Right lung (tissue), 10 donors: ENCODE measurements at places on chromosomes 5 and 9. TPM values are rescaled to one million over a fixed set of nuclear protein-coding genes. Genes with fewer than 3 reads are reported as not detected.

The PDZD2 gene
- polyA plus RNA-seq = 14.7 TPM

The HTR1A gene
- 0.05 TPM for polyA plus RNA-seq

The REEP2 gene
- 1.8 TPM for polyA plus RNA-seq

The MOCS2 gene
- polyA plus RNA-seq = 40.9 TPM

The ROPN1L gene
- polyA plus RNA-seq = 4.4 TPM

The ZNF454 gene
- 9.0 TPM for polyA plus RNA-seq

The CNTFR gene
- polyA plus RNA-seq = 24.6 TPM

The GPR21 gene
- polyA plus RNA-seq = 0.42 TPM

The MLANA gene
- polyA plus RNA-seq = 0.68 TPM

The LECT2 gene
- polyA plus RNA-seq = 0.79 TPM

The DHFR gene
- polyA plus RNA-seq = 33.4 TPM

GRCh38 chr9:21452681-21453080, 12.4 kb downstream of the IFNA1 start:
- no peak for DNase-seq

DNA sequence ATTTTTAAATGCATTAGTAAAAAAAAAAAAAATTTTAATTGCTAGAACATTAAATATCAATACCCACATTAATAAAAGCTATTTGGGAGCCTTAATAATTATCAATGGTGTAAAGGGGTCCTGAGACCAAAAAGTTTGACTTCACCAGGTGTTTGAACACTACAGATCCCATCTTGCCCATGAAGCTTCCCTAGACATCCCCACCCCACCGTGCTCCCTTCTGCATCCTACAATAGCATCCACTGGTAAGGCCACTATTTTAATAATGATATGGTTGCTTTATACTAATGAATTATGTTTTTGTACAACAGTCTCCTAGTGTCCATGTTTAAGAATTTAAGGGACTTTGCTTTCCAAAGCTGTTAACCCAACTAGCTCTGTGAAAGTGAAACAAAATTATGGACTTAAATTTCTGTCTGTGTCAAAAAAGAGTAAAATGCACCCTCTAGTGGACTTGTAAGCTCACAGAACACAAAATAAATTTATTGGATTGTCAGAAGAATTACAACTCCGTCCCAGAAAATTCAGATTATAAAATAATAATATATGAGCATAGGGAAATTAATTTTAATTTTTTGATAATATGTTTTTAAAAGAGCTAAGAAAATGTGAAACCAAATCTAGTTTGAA, 76.0 kb downstream of the ARL15 start:
- no peak for DNase-seq

DNA sequence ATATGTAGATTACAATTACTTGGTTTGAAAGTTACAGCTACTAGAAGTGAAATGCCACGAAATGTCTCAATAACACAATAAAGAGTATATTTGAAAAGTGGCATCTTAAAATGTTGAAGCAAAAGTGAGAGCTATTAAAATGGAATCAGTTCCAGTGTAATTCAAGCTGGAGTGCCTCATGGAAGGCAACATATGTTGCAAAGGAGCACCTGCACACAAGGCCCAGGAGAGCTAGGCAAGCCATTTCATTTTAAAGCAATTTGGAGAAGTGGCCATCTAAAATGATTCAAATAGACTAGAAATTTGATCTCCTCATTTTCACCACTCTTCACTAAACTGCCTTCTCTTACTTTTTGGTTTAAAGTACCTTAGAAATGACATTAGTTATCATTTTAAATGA, 167.8 kb downstream of the GABRB2 start:
- DNase-seq = no peak

DNA sequence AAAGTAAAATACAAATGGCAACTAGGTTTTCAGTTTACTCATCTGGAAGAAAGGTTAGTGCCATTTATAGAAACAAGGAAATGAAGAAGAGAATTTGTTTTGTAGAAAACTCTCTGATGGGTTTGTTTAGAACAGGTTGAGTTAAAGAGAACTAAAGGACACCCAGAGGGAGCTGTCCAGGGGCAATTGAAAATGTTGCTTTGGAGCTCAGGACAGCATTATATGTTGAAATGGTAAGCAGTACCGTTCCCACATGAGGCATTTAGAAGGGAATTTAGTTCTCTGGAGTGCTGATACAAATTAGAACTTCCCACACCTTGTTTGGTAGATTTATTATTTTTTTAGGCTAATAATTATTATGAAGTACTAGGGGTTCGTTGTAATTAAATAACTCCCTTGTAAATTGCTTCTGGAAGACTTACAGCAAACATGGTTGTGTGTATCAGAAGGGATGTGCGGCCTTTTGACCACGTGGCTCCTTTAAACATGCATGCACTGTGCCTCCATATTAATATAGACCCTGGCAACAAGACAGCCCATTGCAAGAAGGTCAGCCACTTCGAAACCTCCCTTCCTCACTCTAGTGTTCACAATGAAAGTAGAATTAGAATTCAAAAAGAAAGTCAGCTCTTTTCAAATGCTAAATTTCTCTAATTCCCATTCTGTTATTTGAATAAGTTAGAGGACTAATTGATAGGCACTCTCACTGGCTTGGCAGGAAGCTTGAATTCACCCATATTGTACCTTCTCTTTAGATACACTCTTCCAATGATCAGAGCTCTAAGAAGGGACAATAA, 71.7 kb downstream of the ZNF462 start:
- DNase-seq = no peak

- DNase-seq = no peak
Observed at GRCh38 chr5:141973871-141974595, 5.1 kb downstream of the RNF14 start.

DNA sequence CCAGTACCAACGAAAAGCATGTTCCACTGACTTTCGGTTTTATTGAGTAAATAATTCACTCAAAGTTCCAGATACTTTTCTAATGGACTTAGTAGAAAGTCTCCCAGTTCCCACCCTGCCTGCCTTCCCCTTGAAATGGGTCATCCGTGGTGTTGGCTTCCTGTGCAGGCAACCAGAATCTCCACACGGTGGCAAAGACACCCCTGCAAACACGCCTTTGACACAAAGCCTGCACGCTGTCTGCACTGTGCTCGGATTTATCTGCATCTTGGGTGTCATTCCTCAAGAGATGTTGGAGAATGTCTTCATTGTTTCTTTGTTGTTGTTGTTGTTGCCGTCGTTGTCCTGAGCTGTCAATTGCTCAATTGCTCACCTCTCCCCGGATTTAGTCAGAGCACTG, 150.0 kb upstream of the IRX2 start:
- DNase-seq = no peak

- DNase-seq = no peak
Observed at GRCh38 chr5:3993856-3994473, 398.3 kb downstream of the IRX1 start.

- no peak for DNase-seq
Observed at GRCh38 chr5:89458332-89458656, 575.3 kb upstream of the MEF2C start.

GRCh38 chr9:35540315-35540714, 50.4 kb downstream of the RUSC2 start:
- no peak for DNase-seq

- DNase-seq = peak; percentile 85
Observed at GRCh38 chr9:14097215-14097614, 216.7 kb downstream of the NFIB start.

GRCh38 chr9:35646533-35647265, 4.0 kb downstream of the SIT1 start:
- DNase-seq = peak; percentile 96

- DNase-seq = no peak
Observed at GRCh38 chr9:128497824-128498610, 6.5 kb upstream of the GLE1 start.

DNA sequence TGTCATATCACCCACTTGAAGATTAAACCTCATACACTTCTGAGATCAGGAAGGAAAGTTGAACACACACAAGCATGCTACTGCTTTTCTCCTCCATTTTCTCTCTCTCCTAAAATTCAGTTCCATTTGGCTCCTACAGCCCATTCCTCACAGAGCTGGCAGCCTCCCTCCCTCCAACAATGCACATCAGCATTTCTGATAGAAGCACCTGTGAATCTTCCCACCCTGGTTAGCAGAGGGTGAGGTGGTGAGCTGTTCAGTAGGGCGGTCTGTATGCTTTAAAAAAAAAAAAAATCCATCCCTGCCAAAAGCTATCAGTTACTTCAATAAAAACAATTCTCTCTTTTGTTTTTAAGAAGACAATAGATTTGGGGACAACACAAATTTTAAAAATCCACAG, 463.2 kb upstream of the KIF2A start:
- no peak for DNase-seq

- DNase-seq = no peak
Observed at GRCh38 chr5:40834391-40834848, 602 bp downstream of the RPL37 start.

- no peak for DNase-seq
Observed at GRCh38 chr5:139204196-139204595, 6.0 kb upstream of the SIL1 start.

GRCh38 chr9:99181621-99182020, 40.1 kb downstream of the ALG2 start:
- no peak for DNase-seq

- no peak for DNase-seq
Observed at GRCh38 chr5:146042628-146043279, 62.6 kb downstream of the PLAC8L1 start.

GRCh38 chr9:99259231-99259918, 37.3 kb downstream of the SEC61B start:
- peak; percentile 46 for DNase-seq

DNA sequence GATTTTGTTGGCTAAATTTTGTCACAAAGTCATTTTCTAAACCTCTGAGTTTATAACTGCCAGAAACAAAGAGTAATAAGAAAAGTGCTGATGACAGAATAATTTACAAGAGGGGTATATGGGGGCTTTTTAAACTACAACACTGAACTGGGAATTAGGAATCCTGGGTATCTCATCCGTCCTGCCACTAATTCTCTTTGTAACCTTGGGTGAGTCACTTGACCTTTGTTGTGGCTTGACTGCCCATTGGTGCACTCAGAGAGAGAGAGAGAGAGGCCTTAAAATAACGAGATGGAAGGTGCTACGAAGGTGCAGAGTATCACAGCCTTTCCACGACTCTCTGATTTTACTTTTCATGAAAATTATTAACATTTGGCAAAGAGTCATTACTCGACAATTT, 130.3 kb upstream of the CNTLN start:
- DNase-seq = no peak
